ENCODE measurements at places on chromosomes 2 and 18.

- no peak for DNase-seq
Measured at GRCh38 chr2:44866152-44866551, 75.3 kb upstream of the SIX3 start.

GRCh38 chr2:44689516-44689915 is 252.0 kb upstream of the SIX3 start:
- no peak for DNase-seq

GRCh38 chr2:98394595-98395153 is 48.4 kb downstream of the CNGA3 start:
- no peak for DNase-seq

DNA sequence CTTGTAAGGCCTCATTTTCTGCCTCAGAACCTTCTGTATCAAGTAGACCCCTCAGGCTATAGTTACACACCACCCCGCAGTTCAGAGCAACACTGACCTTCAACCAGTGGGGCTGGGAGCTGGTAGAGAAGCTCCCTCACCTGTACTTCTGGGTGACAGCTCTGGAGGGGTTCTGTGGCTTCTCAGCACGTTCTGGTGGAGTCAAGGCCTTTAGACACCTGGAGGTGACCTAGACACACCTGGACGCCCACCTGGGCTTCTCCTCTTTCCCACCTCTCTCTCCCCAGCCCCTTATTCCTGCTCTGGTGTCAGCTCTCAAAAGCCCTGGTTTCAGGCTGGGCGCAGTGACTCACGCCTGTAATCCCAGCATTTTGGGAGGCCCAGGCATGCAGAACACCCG is 7.3 kb upstream of the CIB4 start:
- no peak for DNase-seq

DNA sequence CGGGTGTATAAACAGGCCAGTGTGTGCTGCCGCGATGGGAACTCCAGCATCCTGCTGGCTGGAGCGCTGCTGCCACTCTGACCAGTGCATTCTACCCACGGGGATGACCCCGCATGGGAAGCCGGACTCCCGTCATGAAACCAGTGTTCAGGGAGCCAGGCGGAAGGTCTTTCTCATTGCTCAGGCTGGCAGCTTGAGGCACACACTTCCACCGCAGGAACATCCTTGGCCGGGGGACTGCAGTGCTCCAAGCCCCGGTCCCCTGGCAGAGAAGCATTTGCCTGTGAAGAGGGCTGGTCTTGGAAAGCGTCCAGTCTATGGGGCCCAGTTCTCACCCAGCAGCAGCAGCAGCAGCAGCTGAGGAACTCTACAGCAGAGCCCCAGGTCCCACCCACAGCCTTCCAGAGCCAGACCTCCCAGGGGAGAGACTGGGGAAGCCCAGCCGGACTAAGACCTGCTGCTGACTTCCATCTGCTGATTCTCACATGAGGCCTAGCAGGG is 235.9 kb downstream of the KLHL29 start:
- DNase-seq, result no peak

GRCh38 chr2:159755788-159756187 is 42.2 kb downstream of the CD302 start:
- DNase-seq, result no peak

- no peak for DNase-seq
Measured at GRCh38 chr2:100900156-100900795, 80.3 kb downstream of the NPAS2 start.

Data from stimulated activated CD4-positive, alpha-beta T cell treated with anti-CD3 and anti-CD28 coated beads, Interleukin-12 subunit alpha, Interleukin-12 subunit beta, amount 100 ng/mL, for 24 hours (primary cell).